Renal cortex interstitium (tissue), 15 donors: ENCODE measurements at places on chromosomes 6 and 20. TPM values are rescaled to one million over a fixed set of nuclear protein-coding genes. Genes with fewer than 3 reads are reported as not detected.

The PAX1 gene
- polyA plus RNA-seq: 0.09 TPM

The EHMT2 gene
- polyA plus RNA-seq: 74.6 TPM

The C20orf144 gene
- polyA plus RNA-seq: 0.29 TPM

The DDX39B gene
- 586 TPM for polyA plus RNA-seq

The QKI gene
- 222 TPM for polyA plus RNA-seq

The CALHM4 gene
- polyA plus RNA-seq: 0.85 TPM

The DDO gene
- polyA plus RNA-seq: 0.30 TPM

The PAK1IP1 gene
- 23.6 TPM for polyA plus RNA-seq

The HLA-F gene
- polyA plus RNA-seq: 11.4 TPM

The SLC13A3 gene
- 24.8 TPM for polyA plus RNA-seq

The LY6G6F gene
- 0.44 TPM for polyA plus RNA-seq

The OR2B6 gene
- 0.20 TPM for polyA plus RNA-seq
